Testis (tissue), 5 donors: ENCODE measurements at places on chromosomes 11 and 22. TPM values are rescaled to one million over a fixed set of nuclear protein-coding genes. Genes with fewer than 3 reads are reported as not detected.

Gene UPK2
- total RNA-seq, result not detected

Gene CHRM4
- total RNA-seq, result 7.2 TPM

Gene PVALB
- 3.0 TPM for total RNA-seq

DNA sequence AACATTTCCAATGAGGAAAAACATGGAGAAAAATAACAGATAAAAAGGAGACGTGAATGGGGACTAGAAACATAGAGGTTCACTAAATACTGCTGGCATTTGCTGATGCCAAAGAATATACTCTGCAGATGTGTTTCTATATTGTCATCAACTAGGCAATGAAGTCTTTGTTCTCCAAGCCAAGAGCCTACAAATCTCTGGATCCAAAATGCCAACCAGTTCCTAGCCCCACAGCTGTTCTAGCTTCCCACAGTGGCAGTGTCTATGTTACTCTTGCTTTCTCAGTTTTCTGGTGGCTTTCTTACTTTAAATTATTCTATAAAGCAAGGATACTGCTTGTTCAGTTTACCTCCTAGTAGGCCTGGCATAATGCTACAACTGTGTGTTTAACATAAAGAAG, 977.9 kb upstream of the CCDC90B start:
- DNase-seq, result no peak

Gene CAVIN3
- 177 TPM for total RNA-seq

- DNase-seq, result no peak
These were observed 15.3 kb downstream of the MACROD1 start for GRCh38 chr11:64150481-64151239.

GRCh38 chr11:73423506-73423905, 47.3 kb downstream of the RELT start:
- no peak for DNase-seq

Gene SMIM38
- 3.9 TPM for total RNA-seq

Gene HTR3A
- total RNA-seq, result 0.81 TPM

DNA sequence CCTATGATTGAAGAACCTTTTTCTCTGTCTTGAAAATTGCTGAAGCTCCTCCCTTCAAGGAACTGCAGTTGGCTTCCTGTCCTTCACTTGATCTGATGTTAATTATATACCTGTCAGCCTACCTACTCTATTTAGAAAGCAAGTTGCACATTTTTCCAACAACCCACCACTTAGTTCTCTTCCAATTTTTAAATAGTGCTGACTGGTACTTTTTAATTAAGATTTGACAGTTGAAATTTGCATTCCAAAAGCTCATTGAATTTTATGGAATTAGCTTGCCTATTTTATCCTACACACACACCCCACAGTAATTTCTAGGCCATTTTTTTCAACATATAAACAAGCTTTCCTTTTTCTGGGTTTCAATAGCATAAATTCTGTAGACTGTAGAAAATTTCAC, 820.3 kb upstream of the FAT3 start:
- no peak for DNase-seq

Gene ANKK1
- 2.1 TPM for total RNA-seq

DNA sequence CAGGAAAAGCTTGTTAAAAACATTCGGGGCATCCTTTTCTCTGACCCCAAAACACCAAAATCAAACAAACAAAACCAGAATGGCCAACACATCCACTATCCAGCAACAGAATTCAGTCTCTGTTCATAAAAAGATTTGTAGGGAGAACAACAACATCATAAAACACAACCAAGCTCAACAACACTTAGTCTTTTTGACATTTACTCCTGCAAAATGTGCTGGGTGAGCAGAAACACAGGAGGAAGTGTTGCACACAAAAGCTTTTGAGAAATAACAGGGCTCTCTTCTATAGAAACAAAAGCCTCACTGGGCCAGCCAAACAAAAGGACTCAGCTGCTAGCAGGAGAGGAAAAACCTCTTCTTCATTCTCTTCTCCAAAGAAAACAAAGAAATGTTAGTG, 736.0 kb upstream of the CCDC90B start:
- DNase-seq, result no peak

Gene MRGPRX3
- total RNA-seq, result not detected

GRCh38 chr11:33847251-33847650, 44.6 kb downstream of the LMO2 start:
- DNase-seq, result no peak
